Activated CD8-positive, alpha-beta memory T cell treated with anti-CD3 and anti-CD28 coated beads for 4 hours (primary cell): ENCODE measurements at places on chromosomes 12 and 14.

- DNase-seq: no peak
Observed at GRCh38 chr12:54452628-54453027, 20.8 kb downstream of the GTSF1 start.

GRCh38 chr14:54127526-54127925 is 170.9 kb upstream of the BMP4 start:
- DNase-seq: no peak

GRCh38 chr14:22567437-22567836 is 21.6 kb downstream of the DAD1 start:
- DNase-seq: no peak

DNA sequence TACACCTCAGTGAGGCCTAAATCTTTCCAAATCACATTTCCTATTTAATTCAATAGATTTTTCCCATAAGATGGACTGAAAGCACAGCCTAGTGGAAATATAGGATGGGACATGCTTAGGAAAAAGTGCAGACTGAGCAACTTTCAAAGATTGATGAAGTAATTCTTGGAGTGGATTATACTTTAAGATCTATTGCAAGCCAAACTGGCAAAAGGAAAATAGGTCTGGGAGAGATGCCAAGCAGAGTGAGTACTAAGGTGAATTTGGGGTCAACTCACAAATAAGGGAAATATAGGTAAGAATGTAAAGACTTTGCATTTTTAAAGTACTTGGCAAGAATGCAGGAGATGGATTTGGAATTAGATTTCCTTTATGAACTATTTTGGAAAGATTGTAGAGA is 170.2 kb upstream of the FOXG1 start:
- DNase-seq: no peak

GRCh38 chr12:24948420-24948756 is 513 bp downstream of the BCAT1 start:
- DNase-seq: no peak

DNA sequence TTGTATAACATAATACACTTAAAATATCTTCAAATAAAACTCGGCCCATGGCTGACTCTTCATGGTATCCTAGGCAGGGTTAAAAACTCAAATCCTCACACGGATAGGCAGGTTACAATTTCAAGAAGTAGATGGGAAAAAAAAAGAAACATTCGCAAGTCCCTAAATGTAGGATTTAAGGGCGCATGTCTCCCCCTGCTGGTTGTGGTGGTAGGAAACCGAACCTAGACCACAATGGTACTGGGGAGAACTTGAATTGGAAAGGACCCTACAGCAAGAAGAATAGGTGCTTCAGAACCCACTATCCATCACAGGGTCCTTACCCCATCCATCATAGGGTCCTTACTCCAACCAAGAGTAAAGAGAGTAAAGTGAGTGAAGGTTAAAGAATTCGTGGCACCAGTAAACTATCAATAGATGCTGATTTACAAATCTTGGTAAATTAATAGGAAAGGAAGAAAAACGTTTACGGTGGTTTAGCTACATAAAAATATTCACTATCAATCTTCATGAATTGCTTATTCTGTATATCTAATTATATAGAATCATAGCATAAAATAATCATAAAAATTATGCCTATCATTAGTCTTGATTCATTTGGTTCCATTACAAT is 3.3 kb upstream of the CIPC start:
- DNase-seq: peak; percentile 63

- DNase-seq: no peak
Observed at GRCh38 chr12:124569375-124570148, 2.1 kb upstream of the NCOR2 start.

DNA sequence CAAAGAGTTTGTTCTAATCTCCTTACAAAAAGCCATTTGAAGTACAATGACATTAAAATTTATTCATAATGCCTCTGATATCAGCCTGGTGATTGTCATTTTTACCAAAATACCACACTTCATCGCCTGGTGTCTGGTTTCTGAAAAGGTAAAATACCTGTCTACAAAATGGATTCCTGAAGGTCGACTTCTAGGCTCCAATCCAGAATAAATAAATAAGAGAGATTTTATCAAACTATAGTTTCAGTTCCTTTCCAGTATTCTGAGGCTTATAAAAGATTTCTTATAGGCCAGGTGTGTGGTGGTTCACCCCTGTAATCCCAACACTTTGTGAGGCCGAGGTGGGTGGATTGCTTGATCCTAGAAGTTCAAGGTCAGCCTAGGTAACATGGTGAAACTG is 340.7 kb downstream of the SLC16A7 start:
- no peak for DNase-seq
